CD8-positive, alpha-beta memory T cell (primary cell): ENCODE measurements at places on chromosomes 6 and 20. TPM values are rescaled to one million over a fixed set of nuclear protein-coding genes. Genes with fewer than 3 reads are reported as not detected.

Gene FGD2
- polyA plus RNA-seq: 0.53 TPM

Gene ARMC12
- polyA plus RNA-seq: 0.26 TPM

- peaks cover 29% of the 10 kb centered on the region for H3K4me1 ChIP-seq
- peak within 1 kb of the TSS; percentile 25 for H3K27ac ChIP-seq
- H3K27me3 ChIP-seq: peaks cover 4% of the 10 kb centered on the region
- H3K4me3 ChIP-seq: peak within 1 kb of the TSS; percentile 66
- peak; percentile 72 for DNase-seq
- no peaks in the 10 kb centered on the region for H3K36me3 ChIP-seq
These were observed at the start of gene GABBR1 for GRCh38 chr6:29632789-29633533. GABBR1 (minus strand) TSS chr6:29633183; CDS start chr6:29632385, 798 bp downstream.

DNA sequence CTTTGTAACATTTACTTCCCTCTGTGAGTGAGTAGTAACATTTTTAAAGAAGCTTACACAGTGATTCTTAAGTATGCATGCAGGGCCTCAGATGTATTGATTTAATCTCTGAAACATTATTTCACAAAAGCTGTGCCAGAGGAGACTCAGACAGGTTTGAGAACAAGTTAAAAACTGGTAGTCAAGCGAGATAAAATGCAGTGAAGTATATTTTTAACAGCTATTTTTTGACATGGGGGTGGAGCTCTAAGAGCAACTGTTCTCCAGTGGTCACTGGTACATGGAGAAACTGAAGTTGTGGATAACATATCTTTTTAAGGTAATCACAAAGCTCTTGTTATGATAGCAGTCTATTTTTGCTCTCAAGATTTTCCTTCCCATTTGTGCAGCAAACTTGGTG lies 20.4 kb downstream of the DSTN start:
- no peaks in the 10 kb centered on the region for H3K36me3 ChIP-seq
- no peaks in the 10 kb centered on the region for H3K4me1 ChIP-seq
- H3K27me3 ChIP-seq: no peaks in the 10 kb centered on the region
- no peak overlapping the region for H3K4me3 ChIP-seq

- no peaks in the 10 kb centered on the region for H3K36me3 ChIP-seq
- H3K4me1 ChIP-seq: no peaks in the 10 kb centered on the region
- H3K4me3 ChIP-seq: no peak overlapping the region
- no peak overlapping the region for H3K27ac ChIP-seq
- no peak for DNase-seq
- H3K27me3 ChIP-seq: no peaks in the 10 kb centered on the region
These were observed 54.2 kb downstream of the CNR1 start for GRCh38 chr6:88111991-88112390.
